ENCODE measurements at places on chromosomes 4 and X.
A peak's percentile ranks its signal among the peaks of the same experiment; 100 is the strongest.

DNA sequence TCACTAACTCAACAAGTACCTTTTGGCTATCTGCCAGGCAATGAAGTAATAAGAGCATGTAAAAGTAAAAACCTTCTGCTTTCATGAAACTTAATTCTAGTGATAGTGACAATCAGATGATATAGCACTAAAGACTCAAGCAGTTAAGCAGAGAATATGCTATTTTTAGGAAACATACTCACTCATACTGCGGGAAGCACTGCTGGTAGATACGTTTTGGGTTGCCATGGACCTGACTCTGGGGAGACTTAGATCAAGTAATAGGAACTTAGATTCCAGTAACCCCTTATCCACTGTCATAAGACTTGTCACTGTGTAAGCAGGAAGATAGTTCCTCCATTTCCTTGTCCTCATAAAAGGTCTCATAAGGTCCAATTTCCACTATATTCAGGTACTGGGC lies 386.3 kb downstream of the DMD start:
- no peaks in the 10 kb centered on the region for H3K4me1 ChIP-seq
- H3K27ac ChIP-seq = no peak overlapping the region
- no peak for DNase-seq

- H3K27me3 ChIP-seq = peaks cover 30% of the 10 kb centered on the region
- H3K27ac ChIP-seq = no peak overlapping the region
- no peaks in the 10 kb centered on the region for H3K36me3 ChIP-seq
- no peak overlapping the region for H3K4me3 ChIP-seq
- DNase-seq = no peak
- H3K4me1 ChIP-seq = peaks cover 24% of the 10 kb centered on the region
These were observed 161.9 kb downstream of the ZNF518B start for GRCh38 chr4:10295301-10295700.

DNA sequence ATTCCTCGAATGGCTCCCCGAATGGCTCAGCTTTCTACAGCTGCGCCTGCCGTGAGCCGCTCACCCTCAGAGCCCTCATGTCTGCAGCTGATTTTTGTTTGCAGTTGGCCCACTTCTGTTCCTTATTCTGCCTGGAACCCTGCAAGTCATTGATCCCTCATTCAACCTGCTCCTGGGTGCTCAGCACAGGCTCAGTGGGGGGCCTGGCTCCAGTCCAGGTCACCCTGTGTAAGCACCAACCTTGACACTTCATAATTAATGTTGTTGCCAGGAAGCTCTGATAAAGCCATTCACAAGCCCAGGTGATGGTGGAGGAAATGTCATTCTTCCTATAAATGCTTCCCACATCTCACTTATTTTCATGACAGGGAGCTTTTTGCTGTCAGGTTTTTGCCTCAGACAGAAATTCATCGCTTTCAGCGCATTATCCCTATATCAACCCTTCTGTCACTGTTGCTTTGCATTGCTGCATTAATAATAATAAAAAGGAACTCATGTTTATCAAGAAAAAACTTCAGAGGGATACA lies 85.7 kb downstream of the F11 start:
- peaks cover 13% of the 10 kb centered on the region for H3K4me1 ChIP-seq
- no peak overlapping the region for H3K27ac ChIP-seq
- H3K4me3 ChIP-seq = no peak overlapping the region
- peaks cover 14% of the 10 kb centered on the region for H3K27me3 ChIP-seq

- no peak overlapping the region for H3K4me3 ChIP-seq
- no peaks in the 10 kb centered on the region for H3K27me3 ChIP-seq
- no peaks in the 10 kb centered on the region for H3K4me1 ChIP-seq
These were observed 144.2 kb upstream of the WDR1 start for GRCh38 chr4:10260777-10261176.

DNA sequence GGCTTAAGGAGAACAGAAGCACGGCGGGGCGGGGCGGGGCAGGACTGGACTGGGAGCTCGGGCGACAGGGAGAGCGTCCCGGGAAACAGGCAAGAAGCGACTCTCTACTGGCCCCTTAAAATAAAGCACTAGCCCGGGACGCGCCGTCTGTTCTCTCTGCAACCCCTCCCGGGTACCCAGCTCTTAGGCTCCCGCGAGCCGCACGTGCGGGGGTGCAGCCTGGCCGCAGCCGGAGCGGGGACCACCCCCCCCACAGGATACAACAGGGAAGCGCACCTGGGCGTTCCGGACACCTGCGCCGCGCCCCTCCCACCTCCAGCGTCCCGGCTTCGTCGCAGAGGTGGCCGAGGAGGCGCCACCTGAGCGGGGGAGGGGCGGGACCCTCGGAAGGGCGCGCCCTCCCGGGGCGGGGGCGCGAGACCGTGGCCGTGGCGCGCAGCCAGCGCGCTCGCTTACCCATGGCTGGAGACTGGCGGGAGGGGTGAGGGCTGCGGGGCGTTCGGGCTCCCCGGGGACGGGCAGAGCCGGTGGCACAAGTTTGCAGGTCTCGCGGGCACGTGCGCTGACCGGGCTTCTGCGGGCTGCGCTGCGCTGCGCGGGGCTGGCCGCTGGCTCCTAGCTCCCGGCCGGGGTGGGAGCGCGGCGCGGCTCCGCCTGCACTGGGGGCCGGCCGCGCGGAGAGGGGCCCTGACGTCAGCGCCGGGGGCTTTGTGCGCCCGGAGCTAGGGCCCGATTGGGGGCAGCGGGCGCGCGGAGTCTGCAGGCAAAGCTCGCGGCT lies 91.5 kb downstream of the GEMIN8 start:
- peaks cover 9% of the 10 kb centered on the region for H3K4me1 ChIP-seq
- H3K4me3 ChIP-seq = peak overlapping the region; percentile 78
- no peaks in the 10 kb centered on the region for H3K27me3 ChIP-seq
- H3K27ac ChIP-seq = no peak overlapping the region
- peak; percentile 76 for DNase-seq
- H3K36me3 ChIP-seq = no peaks in the 10 kb centered on the region

GRCh38 chrX:20515841-20516461 lies 249.2 kb upstream of the RPS6KA3 start:
- H3K27ac ChIP-seq = no peak overlapping the region
- no peaks in the 10 kb centered on the region for H3K36me3 ChIP-seq
- H3K4me1 ChIP-seq = no peaks in the 10 kb centered on the region
- DNase-seq = no peak

- peak; percentile 22 for DNase-seq
- H3K4me3 ChIP-seq = no peak overlapping the region
- no peaks in the 10 kb centered on the region for H3K36me3 ChIP-seq
- no peaks in the 10 kb centered on the region for H3K4me1 ChIP-seq
- no peak overlapping the region for H3K27ac ChIP-seq
These were observed 16.2 kb upstream of the GNRHR start for GRCh38 chr4:67770422-67770821.

- H3K27me3 ChIP-seq = no peaks in the 10 kb centered on the region
- H3K27ac ChIP-seq = no peak overlapping the region
- H3K4me3 ChIP-seq = no peak overlapping the region
- no peak for DNase-seq
- H3K4me1 ChIP-seq = no peaks in the 10 kb centered on the region
- no peaks in the 10 kb centered on the region for H3K36me3 ChIP-seq
These were observed 9.9 kb downstream of the TEC start for GRCh38 chr4:48259748-48260147.
